Stimulated activated CD4-positive, alpha-beta T cell treated with anti-CD3 and anti-CD28 coated beads, Interleukin-1b, Interleukin-23, amount 100 ng/mL, for 1 hour (primary cell): ENCODE measurements at places on chromosomes 4 and X.

- DNase-seq, result no peak
Observed at GRCh38 chr4:15348236-15348635, 79.6 kb upstream of the C1QTNF7 start.

DNA sequence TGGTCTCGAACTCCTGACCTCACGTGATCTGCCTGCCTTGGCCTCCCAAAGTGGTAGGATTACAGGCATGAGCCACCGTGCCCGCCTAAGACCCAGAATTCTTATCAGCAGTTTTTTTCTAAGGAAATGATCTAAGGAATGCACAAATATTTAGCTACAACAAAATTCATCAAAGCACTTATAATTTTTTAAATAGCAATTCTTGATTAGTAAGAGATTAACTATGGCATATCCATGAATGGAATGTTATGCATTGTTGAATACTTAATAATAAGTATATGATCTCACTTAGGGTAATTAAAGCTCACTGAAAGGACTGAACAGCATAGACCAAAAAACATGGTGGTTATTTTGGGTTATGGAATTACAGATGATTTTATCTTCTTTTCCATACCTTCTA lies 18.4 kb downstream of the CENPU start:
- DNase-seq, result no peak

DNA sequence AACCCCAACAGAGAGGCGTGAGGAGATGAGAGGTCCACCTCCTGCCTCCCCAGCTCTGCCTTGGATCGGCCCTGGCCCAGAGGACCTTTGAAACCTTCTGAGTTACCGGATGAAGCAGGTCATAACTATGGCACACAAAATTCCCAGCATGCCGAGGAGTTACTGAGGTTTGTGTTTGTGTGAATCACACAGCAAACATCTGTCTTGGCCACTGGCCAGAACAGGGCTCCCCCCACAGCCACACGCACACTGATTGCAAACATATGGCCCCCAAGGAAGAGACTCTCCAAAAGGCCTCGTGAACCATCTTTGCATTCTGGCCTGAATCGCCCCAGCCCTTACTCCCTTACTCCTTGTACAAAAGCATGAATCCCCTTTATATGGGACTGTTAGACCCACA lies 18.9 kb downstream of the RPS4X start:
- DNase-seq, result no peak

GRCh38 chr4:15592799-15593198 lies 62.4 kb downstream of the FBXL5 start:
- no peak for DNase-seq

- no peak for DNase-seq
Observed at GRCh38 chrX:55731826-55732225, 14.3 kb downstream of the RRAGB start.

GRCh38 chr4:73197220-73197619 lies 61.4 kb downstream of the ANKRD17 start:
- DNase-seq, result no peak

- DNase-seq, result no peak
Observed at GRCh38 chr4:34723605-34724004, 1520.7 kb downstream of the ARAP2 start.

GRCh38 chr4:2042204-2042946 lies 16.8 kb upstream of the NAT8L start:
- no peak for DNase-seq

GRCh38 chr4:118718511-118719170 lies 33.4 kb downstream of the METTL14 start:
- no peak for DNase-seq

GRCh38 chrX:42131856-42132255 lies 208.5 kb upstream of the CASK start:
- DNase-seq, result no peak

DNA sequence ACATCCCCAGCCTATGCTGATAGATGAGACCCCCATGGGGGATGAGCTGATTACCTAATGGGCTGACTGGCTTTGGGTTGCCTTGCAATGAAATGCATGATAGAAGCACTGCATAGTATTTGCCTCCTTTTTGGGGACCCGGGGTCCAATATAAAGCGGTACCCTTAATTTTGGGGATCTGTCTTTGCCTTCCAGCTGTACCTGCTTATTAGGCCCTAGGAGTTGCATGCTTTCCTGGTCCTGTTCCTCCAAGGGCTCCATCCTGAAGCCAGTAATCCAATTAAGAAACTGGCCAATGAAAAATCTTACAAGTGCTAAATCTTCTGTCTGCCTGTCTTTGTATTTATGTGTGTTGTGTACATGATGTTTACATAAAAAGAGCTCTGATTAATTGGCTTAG lies 791.6 kb downstream of the TRIML1 start:
- DNase-seq, result no peak

DNA sequence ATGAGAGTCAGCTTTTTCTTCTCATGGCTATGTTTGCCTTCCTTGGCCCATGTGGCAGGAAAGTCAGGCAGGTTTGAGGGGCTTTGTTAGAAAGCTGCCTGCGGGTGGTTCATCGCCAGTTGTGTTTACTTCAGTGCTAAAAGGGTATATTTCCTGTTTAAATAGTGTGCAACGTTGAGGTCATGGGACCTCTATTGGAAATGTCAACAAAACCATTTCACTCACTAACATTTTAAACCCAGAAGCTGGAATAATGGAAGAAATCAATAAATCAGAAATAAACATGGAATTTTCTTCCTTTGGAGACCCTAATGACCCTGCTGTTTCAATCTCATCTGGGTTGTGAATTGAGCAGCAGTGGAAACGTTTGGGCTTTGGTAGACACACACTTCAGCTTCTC lies 185.8 kb downstream of the ANKRD50 start:
- DNase-seq, result no peak

DNA sequence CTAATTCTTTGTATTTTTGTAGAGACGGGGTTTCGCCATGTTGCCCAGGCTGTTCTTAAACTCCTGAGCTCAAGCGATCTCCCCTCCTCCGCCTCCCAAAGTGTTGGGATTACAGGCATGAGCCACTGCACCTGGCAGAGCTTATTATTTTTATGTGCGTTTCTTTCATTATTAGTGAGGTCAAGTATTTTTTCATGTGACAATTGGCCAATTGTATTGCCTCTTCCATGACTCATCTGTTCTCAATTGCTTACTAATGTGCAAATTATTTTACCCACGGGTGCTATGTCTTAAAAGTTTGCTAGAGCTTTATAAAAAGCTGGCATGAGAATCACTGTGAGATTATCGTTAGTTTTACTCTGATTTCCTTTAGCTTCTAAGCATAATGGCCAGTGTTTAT lies 13.0 kb upstream of the ARX start:
- no peak for DNase-seq

GRCh38 chr4:90025248-90025647 lies 101.9 kb upstream of the CCSER1 start:
- DNase-seq, result no peak

DNA sequence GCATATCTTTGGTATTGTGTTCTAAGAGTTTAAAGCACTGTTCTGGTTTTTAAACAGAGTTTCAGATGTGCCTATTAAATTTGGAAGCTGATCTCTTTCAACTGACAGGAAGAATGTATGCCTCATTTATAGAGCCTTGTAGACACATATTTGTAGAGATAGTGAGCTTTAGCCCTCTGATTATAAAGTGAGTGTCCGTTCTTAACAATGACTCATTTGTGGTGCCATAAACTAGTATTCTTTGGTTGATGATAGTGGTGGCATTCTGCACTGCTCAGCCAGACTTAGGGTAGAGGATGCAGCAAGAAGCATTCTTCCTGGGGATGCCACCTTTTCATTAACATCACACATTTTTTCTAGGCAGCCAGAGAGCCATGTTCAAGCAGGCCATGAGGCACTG lies 121.7 kb downstream of the TLL1 start:
- DNase-seq, result no peak

GRCh38 chr4:66688674-66689073 lies 856.6 kb downstream of the CENPC start:
- no peak for DNase-seq

GRCh38 chr4:21858971-21859370 lies 89.6 kb downstream of the KCNIP4 start:
- DNase-seq, result no peak

- DNase-seq, result no peak
Observed at GRCh38 chrX:110081740-110082139, 78.8 kb downstream of the TMEM164 start.
